ENCODE measurements at places on chromosomes 13 and 19.

DNA sequence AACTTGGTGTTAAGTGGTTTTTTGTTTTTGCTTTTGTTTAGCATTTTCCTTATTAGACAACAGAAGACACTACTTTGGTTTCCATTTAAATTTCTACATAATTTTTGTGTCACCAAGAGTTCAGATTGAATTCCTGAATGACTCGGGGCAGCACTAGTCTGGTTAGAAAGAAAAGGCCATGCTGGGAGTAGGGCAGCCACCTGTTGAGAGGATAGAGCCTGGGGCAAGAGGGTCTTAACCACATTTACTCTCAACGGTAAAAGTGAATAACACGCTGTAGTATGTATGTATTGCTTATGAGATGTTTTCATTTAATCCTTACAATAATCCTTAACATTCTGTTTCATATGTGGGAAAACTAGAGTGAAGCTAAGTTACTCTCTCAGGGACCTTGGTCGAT, 71.6 kb downstream of the GPR12 start:
- no peak for DNase-seq

DNA sequence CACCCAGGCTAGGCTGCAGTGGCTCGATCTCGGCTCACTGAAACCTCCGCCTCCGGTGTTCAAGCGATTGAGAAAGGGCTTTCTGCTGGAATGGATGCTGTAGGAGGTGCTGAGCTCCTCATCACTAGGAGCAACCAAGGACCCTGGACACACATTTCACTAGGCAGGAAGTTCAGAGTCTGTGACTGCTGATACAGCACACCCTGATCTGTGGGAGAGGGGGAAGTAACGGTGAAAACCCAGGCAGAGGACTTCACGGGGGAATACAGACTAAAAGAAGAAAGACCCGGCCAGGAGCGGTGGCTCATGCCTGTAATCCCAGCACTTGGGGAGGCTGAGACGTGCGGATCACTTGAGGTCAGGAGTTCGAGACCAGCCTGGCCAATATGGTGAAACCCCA, 11.9 kb upstream of the NOTCH3 start:
- DNase-seq, result no peak

DNA sequence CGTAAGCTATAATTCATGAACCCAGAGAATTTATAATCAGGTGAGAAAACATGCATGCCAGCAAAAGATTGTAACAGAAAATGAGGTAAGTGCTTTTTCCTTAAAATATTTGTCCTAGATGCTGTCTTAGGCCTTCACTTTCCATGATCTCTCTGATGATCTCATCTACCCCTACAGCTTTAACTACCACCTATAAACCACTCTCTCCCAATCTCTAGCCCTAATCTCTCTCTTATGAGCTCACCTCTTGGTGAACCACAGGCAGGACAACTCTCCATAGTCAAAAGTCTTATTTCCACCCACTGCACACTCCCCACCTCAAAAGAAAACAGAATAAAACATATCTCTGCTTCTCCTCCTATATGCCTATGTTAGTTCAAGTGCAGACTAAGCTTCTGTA, 137.1 kb downstream of the SLC7A1 start:
- no peak for DNase-seq

DNA sequence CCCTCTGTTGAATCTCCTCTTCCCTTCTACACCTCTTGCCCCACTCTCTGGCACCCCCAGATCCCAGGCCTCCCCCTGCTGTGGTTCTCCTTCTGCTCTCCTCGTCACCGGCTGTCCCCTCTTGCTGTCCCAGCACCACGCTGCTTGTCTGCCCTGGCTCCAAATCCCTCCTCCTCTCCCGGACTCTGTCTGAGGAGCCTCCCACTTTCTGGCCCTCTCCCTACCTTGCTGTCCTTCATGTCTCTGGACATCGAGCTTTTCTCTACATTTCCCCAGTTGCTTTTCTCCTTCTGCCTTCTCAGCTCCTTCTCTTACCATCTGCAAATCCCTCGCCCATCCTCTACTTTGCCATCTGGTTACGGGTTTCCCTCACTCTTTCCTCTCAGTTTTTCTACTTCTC, 1.2 kb downstream of the ZNF347 start:
- no peak for DNase-seq

- no peak for DNase-seq
These were observed 190.9 kb downstream of the IRS2 start for GRCh38 chr13:109595471-109595870.

DNA sequence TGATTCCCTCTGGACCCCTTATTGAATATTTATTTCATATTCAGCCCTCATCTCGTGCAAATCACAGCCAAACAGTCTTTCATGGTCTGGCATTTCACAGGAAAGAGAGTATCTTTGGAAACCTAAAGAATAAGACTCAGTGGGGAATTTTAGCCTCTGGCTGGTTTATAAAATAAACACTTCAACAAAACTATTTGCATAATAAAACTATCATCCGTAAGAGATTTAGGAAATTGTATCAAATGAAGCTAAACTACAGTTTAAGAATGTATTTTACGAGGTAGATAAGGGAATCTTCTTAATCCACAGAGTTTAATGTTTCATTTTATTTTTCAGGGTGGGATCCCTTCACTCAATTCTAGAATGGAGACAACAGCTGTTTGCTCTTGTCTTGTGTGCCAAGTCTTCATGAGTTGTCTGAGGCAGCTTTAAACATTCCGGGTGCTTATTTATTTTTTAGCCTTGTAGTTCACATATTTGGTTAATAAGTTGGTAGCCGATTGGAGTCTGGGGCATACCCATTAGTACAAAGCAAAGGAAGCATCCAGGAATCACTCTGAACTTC, 634.4 kb upstream of the KLF12 start:
- DNase-seq, result no peak

DNA sequence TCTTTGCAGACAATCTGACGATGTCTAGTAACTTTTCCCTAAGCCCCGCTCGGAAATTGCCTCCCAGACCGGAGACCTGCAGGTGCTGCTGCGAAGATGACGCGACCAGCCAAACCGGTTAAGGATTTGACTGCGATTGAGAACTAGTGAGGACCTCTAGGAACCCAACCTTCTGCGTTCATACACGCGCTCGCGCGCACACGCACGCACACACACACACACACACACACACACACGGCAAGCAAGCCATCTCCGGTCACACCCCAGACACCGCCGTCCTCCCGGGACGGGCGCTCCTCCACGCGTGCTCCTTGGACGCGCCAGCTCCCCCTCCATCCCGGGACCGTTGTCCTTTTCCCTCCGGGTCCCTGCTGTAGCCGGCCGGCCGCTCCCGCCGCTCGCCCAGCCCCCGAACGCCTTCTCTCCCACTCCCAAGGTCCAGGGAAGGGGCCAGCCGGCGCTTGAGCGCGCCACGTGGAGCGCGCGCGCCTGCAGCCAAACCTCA, 1.2 kb downstream of the TBC1D4 start:
- DNase-seq, result no peak

- DNase-seq, result no peak
These were observed 550.1 kb downstream of the TBC1D4 start for GRCh38 chr13:74931698-74932433.

GRCh38 chr19:36060430-36060829, 5.7 kb downstream of the WDR62 start:
- DNase-seq, result no peak

GRCh38 chr13:75129331-75129730, 352.6 kb downstream of the TBC1D4 start:
- DNase-seq, result no peak

GRCh38 chr13:60335531-60335930, 61.5 kb upstream of the TDRD3 start:
- no peak for DNase-seq

DNA sequence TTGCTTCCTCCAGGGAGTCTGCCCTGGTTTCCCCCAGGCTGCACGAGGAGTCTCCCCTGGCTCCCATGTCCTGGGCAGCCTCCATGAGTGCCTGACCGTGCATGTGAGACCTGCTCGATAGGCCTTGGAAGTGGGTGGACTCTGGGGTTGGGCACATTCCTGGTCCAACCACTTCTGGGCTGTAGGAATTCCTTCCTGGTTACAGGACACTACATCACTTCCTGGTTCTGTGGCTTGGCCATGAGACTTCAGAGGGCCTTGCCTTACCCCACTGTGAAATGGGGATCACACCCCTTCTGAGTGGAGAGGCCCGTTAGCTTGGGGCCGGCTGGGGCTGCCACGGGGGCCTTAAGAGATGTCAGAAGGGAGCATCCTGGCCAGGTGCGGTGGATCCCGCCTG, 4.0 kb upstream of the ZNF628 start:
- DNase-seq, result no peak

- no peak for DNase-seq
These were observed 1297.4 kb upstream of the MIR17HG start for GRCh38 chr13:90049989-90050671.

DNA sequence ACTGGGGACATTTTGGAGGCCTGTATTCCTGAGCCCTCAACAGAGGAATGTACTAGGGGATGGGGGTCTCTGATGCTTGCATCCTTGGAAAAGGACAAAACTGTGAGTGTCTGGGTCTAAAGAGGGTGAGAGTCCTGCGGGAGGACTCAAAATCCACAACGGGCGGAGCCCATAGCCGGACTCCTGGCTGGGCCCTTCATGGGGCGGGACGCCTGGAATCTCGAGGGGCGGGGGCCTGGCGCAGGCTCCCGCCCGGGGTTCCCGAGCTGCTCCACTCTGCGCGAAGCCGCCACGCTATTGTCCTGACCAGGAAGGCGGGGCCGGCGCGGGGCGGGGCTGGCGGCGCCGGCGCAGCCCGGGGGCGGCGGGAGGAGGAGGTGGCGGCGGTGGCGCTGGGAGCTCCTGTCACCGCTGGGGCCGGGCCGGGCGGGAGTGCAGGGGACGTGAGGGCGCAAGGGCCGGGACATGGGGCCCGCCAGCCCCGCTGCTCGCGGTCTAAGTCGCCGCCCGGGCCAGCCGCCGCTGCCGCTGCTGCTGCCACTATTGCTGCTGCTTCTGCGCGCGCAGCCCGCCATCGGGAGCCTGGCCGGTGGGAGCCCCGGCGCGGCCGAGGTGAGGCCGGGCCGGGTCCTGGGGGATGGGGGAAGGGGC, at the start of gene APLP1:
Gene APLP1, plus strand, starts transcription at position 403 of the 651 bp plus-strand sequence. Its CDS starts 63 bp downstream, at position 466.
- DNase-seq, result peak; percentile 38

GRCh38 chr13:48874165-48874564, 101.5 kb upstream of the FNDC3A start:
- no peak for DNase-seq

- no peak for DNase-seq
These were observed 405.0 kb downstream of the COG6 start for GRCh38 chr13:40060296-40061007.

GRCh38 chr13:58134012-58134411, 502.5 kb downstream of the PCDH17 start:
- no peak for DNase-seq

GRCh38 chr13:33956346-33956745, 138.4 kb downstream of the RFC3 start:
- no peak for DNase-seq

DNA sequence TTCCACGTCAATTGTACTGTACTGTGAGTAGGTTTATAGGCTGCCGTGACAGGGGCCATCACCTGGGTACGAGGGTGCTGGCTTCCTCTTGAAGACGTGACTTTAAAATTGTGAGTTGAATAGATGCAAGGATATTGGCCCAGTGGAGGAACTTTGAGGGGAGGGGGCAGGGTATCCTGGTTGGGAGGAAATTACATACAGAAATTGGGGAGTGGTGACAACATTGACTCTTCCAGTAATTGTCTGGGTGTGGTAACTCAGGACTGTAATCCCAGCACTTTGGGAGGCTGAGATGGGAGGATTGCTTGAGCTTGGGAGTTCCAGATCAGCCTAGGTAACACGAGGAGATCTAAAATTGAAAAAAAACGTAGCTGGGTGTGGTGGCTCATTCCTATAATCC, 30.4 kb downstream of the DPRX start:
- DNase-seq, result no peak

GRCh38 chr13:77833331-77833863, 85.2 kb downstream of the EDNRB start:
- no peak for DNase-seq

DNA sequence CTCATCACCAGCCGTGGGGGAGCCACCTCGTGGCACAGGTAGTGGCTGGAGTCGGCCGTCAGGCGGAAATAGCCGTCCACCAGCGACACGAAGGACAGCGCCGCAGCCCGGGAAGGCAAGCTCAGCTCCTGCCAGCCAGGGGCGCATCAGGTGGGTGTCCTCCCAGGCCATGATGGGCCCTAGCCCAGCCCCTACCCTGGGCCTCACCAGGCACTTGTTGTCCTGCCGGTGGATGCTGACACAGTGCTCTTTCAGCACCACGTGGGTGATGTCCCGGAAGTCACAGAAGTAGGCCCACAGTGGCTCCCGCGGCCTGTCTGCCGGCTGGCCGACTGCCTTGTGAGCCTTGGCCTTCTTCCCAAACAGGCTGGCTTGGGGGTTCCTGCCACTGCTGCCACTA, 15.7 kb downstream of the TYK2 start:
- DNase-seq, result no peak

- no peak for DNase-seq
These were observed 48.5 kb downstream of the GAS6 start for GRCh38 chr13:113815151-113816058.

GRCh38 chr19:47037766-47038165, 10.7 kb downstream of the TMEM160 start:
- DNase-seq, result no peak

GRCh38 chr13:34070006-34070405, 252.1 kb downstream of the RFC3 start:
- DNase-seq, result no peak

DNA sequence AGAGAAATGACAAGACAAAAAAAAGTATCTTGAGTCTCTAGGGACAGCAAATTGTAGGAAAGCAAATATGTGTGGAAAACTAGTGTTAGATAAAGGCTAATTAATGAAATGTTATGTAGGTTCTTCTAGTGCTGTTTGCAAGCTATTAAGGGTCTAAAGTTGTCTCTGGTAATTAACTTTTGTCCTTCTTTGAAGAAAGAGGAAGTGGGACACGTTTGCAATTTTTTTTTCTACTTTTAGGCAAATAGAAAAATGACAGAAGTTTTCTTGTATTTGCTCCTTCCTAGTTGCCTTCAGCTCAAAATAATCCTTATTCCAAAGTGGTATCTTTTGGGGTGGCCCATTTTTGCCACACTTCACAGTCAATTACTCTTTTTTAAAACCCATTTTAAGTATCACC, 1877.7 kb upstream of the PRR20A start:
- no peak for DNase-seq

DNA sequence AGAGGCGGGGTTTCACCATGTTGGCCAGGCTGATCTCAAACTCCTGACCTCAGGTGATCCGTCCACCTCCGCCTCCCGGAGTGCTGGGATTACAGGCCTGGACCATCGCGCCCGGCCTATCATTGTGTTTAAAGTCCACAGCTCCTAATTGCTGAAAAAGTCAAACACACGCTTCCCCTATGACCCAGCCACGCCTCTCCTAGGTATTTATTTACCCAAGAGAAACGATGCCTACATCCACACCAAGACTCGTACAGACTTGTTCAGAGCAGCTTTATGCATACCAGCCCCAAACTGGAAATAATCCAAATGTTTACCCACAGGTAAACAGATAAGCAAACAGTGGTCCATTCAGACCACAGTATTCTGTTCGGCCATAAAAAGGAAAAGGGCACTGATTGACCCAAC, 15.1 kb downstream of the ZNRF4 start:
- DNase-seq, result no peak

- DNase-seq, result no peak
These were observed 39.5 kb upstream of the RPL21 start for GRCh38 chr13:27211771-27212364.

- no peak for DNase-seq
These were observed 78.6 kb downstream of the CDADC1 start for GRCh38 chr13:49326222-49326917.

- no peak for DNase-seq
These were observed 41.7 kb upstream of the UBL3 start for GRCh38 chr13:29892151-29892550.

Measured in effector CD8-positive, alpha-beta T cell (primary cell).